ENCODE measurements at places on chromosomes 4 and X.

GRCh38 chr4:122603156-122603574, 17.7 kb downstream of the IL21 start:
- DNase-seq, result no peak

GRCh38 chr4:56261027-56261426, 126.3 kb downstream of the AASDH start:
- DNase-seq, result no peak

DNA sequence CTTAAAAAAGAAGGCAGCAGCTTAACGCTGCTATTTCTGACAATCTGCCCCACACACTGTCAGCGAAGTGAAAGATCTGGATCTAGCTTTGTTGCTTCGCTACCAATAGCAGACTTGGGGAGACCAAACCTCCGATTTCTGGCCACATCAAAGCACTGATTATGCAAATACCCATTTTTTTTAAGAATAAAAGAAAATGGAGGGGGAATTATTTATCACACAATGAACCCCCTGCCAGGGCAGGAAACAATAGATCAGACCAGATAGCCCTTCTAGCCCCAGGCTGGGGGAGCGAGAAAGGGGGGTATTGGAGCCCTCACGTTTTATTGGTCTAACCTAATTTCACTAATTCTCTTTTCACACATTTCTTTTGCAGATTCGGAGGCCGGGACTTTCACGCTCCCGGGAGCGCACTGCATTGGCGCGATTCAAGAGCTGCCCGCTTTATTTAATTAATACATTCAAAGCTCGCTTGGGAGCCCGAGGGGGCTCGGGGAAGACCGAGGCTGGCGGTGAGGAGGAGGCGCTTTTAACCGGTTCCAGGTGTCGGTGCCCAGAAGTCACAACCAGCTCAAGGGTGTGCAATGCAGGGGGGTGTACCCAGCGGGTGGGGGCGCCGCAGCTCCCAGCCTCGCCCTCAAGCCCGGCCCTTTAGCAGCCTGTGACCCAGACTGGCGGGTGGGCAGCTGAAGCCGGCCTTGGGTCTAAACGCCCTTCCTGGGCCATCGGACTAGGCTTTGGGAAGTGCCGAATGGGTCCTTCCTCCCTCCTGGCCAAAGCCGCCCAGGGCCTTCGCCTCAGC, 5.5 kb downstream of the NEUROG2 start:
- no peak for DNase-seq

- no peak for DNase-seq
These were observed 26.3 kb downstream of the CNGA1 start for GRCh38 chr4:47990145-47990544.

GRCh38 chr4:1752284-1753041, 31.1 kb downstream of the TACC3 start:
- DNase-seq, result no peak

DNA sequence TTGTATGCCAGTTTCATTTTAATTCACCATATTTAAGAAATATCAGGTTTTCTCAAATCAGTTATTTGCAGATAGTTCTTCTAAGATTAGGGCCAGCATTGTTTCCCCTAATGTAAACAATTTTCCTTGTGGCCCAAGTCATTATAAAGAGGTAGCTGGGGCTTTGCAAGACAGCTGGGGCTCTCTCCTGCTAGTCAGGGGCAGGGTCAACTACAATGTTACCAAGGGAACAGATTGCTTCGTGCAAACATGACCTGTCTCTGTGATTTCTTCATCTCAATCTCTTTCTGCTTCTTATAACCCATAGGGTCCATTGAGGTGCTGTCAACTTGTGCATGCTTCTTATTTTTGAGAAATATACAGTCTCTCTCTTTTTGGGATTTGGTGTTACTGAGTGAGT, 12.1 kb downstream of the ARMCX6 start:
- DNase-seq, result no peak

- DNase-seq, result no peak
These were observed 53.6 kb downstream of the APOO start for GRCh38 chrX:23854122-23854521.

DNA sequence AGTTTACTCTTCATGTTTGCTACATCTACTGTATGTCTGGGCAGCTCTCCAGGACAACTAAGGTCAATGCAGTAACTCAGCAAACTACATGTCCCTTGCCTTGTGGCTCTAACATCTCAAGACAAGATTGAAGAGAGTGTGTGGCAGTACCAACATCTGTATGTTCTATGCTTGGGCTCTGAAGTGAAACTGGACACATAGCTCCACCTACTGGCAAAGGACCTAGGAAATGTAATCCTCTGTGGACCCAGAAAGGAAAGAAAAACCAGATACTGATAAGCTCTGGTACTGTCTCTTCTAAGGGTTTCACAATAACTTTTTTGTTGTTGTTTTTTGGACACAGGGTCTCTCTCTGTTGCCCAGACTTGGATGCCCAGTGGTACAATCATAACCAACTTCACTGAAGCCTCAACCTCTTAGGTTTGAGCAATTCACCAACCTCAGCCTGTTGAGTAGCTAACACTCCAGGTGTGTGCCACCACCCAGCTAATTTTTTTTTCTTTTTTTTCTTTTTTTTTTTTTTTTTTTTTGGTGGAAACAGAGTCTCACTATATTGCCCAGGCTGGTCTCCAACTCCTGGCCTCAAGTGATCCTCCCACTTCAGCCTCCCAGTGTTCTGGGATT, 64.1 kb downstream of the QDPR start:
- DNase-seq, result peak; percentile 1

GRCh38 chrX:26952213-26952612, 510.9 kb downstream of the PPP4R3C start:
- no peak for DNase-seq

DNA sequence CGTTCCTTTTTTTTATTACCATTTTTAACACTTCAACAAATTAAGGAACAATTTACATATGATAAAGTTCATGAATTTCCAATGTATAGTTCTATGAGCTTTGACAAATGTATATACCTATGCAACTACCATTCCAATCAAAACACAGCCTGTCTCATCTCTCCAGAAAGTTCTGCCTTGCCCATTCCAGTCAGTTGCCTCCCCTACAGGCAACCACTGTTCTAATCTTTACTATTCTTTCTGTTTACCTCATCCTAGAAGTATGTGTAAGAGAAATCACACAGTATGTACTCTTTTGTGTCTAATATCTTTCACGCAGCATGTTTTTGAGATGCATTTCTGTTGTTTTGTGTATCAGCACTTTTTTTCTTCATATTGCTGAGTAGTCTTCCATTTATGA, 224.9 kb downstream of the KIT start:
- DNase-seq, result no peak

Data from activated CD4-positive, CD25-positive, alpha-beta regulatory T cell (primary cell).